Fibroblast of lung (primary cell): ENCODE measurements at places on chromosomes 6 and 20.

DNA sequence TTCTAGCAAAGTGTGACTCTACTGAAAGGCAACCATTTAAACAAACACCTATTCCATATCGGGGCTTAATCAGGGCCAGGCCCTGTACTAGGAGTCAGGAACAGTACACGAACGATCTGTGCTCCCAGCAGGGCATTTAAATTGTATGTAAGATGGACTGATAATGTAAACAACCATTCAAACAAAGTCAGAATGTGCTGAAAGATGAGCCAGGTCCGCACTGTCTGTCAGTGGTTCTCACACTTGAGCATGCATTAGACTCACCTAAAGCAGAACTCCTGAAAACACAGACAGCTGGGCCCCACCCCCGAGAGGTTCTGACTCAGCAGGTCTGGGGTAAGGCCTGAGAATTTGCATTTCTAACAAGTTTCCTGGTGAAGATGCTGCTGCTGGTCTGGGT is 81.6 kb downstream of the PXDC1 start:
- H3K4me1 ChIP-seq, result no peaks in the 10 kb centered on the region
- no peak overlapping the region for H3K4me3 ChIP-seq

GRCh38 chr6:155646443-155646842 is 190.8 kb upstream of the NOX3 start:
- H3K27ac ChIP-seq, result no peak overlapping the region
- H3K4me1 ChIP-seq, result no peaks in the 10 kb centered on the region
- peak overlapping the region; percentile 9 for H3K4me3 ChIP-seq
- peak; percentile 17 for DNase-seq
- H3K36me3 ChIP-seq, result no peaks in the 10 kb centered on the region

- no peak for DNase-seq
- no peaks in the 10 kb centered on the region for H3K36me3 ChIP-seq
- H3K27ac ChIP-seq, result no peak overlapping the region
- H3K27me3 ChIP-seq, result no peaks in the 10 kb centered on the region
These were observed 41.9 kb downstream of the UTRN start for GRCh38 chr6:144327081-144327480.

DNA sequence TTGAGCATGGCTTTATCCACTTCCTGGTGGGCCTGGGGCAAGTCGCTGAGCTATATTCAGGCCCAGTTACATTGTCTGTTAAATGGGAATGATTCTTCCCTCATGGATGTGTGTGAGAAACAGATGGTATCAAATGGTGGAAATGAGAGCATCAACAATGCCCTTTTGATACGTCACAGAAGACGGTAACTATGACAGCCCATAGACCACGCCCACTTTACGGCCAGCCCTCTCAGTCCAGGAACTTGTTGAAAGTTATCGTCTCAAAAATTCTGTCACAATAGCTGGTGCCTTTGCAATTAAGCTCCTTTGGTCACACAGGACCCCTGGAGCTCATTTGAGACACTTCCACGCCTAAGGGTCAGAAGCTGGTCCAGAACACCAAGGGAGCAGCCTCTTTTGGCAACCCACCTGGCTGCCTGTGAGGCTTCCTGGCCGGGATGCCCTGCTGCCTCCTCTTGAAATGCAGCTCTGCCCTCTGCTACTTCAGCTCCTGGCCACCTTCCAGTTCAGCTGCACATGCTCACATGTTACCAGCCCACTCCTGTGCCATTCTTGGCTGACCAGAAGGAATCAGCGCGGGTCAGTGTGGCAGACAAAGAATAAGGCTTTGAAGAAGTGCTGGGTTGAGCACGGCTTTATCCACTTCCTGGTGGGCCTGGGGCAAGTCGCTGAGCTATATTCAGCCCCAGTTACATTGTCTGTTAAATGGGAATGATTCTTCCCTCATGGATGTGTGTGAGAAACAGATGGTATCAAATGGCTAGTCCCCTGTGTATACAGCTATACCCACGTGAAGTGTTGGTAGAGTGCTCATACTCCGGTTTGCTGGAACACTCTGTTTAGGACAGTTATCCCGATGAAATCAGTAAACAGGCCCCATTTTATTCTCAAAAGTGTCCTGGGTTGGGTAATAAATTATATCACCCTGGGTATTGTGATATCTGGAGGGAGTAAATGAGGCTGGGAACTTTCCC is 199.2 kb upstream of the SUPT3H start:
- no peak overlapping the region for H3K4me3 ChIP-seq
- H3K27ac ChIP-seq, result no peak overlapping the region
- H3K36me3 ChIP-seq, result no peaks in the 10 kb centered on the region
- H3K27me3 ChIP-seq, result no peaks in the 10 kb centered on the region
- peaks cover 5% of the 10 kb centered on the region for H3K4me1 ChIP-seq

DNA sequence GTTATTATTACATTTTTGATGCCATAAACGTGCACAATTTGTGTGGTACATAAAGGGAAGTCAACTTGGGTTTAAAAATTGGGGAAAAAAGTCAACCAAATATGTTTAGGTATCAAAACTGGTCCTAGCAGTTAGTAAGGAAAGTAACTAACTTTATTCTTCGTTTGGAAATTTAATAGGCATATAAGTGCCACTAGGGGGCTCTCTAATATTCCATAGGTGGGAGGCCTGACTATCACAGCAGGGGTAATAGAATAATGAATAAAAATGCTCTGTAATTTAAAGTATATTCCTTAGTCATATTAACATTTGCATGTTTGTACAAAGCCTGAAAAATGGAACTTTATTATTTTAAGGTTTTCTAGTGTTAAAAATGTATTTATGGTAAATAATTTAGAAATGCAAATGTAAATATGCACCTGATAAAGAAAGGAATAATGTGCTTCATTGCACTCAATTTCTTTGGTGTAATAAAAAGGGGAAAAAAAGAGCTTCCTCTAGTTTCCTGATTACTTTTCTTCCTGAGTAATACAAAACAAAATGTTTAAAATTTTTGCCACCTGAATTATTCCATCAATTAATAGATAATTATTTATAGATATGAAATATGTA is 125.7 kb upstream of the HDAC2 start:
- no peaks in the 10 kb centered on the region for H3K36me3 ChIP-seq
- H3K4me3 ChIP-seq, result no peak overlapping the region
- peak; percentile 18 for DNase-seq
- H3K27me3 ChIP-seq, result no peaks in the 10 kb centered on the region
- no peaks in the 10 kb centered on the region for H3K4me1 ChIP-seq

- DNase-seq, result peak; percentile 93
- H3K4me1 ChIP-seq, result peaks cover 22% of the 10 kb centered on the region
- H3K36me3 ChIP-seq, result no peaks in the 10 kb centered on the region
- H3K27ac ChIP-seq, result peak overlapping the region; percentile 98
These were observed 173.2 kb downstream of the TMEM242 start for GRCh38 chr6:157150076-157150475.

GRCh38 chr6:72783666-72784065 is 161.8 kb downstream of the KCNQ5 start:
- no peaks in the 10 kb centered on the region for H3K36me3 ChIP-seq
- peak; percentile 92 for DNase-seq
- no peaks in the 10 kb centered on the region for H3K27me3 ChIP-seq

DNA sequence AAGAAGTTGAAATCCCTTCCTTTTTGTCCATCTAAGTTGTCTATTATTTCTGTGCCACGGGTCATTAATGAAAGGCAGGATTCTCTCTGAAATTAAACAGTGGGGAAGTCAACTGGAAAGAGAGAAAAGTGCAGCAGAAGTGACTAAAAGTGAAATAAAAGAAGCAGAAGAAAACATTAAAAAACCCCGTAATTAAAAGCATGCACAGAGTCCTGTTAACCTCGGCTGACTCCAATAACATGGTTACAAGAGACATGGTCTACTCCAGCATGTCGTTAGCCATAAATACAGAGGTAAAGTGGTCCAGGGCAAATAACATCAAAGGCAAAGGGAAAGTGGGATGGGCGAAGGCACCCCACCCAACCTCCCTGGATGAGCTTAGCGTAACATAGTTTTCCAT is 13.0 kb upstream of the MOXD1 start:
- H3K36me3 ChIP-seq, result no peaks in the 10 kb centered on the region
- H3K4me3 ChIP-seq, result no peak overlapping the region
- H3K27ac ChIP-seq, result no peak overlapping the region
- no peak for DNase-seq
- H3K27me3 ChIP-seq, result no peaks in the 10 kb centered on the region

DNA sequence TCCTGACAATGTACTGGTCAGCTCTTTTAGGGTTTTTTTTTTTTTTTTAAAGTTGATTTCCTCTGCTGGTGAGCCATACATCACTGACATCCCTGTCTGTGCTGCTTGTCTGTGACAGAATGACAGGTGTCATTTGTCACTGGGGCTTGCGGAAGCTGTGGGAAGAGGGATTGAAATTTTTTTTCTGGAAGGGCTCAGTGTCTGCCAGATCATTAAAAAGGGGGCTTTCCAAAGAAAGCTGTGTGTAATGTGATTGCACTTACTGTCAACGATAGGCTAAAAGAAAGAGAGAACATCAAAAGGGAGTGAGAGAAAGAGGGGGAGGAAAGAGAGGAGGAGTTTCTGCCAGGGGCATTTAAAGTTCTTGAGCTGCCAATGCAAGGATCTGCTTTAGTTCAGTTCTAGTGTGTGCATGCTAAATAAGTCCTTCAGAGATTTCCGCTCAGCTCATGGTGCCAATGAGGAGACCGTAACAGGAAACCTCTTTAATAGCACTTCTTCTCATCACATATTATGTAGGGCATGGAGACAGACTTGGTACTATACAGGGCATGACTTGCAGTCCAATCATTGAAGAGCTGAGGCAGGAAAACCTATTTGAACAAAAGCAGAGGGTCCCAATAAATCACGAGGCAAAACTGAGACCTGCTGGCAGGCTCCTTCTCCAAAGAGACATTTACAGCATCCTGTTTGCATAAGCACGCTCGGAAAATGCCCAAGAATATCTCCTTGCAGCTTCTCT is 177.2 kb downstream of the TSHZ2 start:
- DNase-seq, result no peak
- H3K27ac ChIP-seq, result no peak overlapping the region
- H3K4me1 ChIP-seq, result no peaks in the 10 kb centered on the region

DNA sequence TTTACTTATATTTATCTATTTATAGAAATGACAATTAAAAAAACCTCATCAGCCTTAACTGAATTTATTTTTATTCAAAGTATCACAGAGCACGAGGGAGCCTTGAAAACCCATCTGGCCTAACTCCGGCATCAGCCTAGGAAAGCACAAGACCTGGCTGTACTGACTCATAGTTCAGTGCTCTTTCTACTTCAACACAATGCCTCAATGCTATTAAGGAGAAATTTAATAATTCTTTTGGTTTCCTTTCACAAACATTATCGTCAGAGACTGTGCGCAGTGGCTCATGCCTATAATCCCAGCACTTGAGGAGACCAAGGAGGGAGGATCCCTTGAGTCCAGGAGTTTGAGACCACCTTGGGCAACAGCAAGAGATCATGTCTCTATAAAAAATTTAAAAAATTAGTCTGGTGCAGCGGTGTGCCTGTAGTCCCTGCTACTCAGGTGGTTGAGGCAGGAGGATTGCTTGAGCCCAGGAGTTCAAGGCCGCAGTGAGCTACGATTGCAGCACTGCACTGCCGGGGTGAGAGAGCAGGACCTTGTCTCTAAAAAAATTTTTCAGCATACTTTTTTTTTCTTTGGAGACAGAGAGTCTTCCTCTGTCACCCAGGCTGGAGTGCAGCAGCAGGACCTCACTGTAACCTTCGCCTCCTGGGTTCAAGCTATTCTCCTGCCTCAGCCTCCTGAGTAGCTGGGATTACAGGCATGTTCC is 1.9 kb upstream of the SASH1 start:
- H3K27ac ChIP-seq, result no peak overlapping the region
- H3K4me3 ChIP-seq, result no peak overlapping the region
- DNase-seq, result no peak
- H3K36me3 ChIP-seq, result no peaks in the 10 kb centered on the region
- H3K27me3 ChIP-seq, result no peaks in the 10 kb centered on the region
- H3K4me1 ChIP-seq, result peaks cover 7% of the 10 kb centered on the region

DNA sequence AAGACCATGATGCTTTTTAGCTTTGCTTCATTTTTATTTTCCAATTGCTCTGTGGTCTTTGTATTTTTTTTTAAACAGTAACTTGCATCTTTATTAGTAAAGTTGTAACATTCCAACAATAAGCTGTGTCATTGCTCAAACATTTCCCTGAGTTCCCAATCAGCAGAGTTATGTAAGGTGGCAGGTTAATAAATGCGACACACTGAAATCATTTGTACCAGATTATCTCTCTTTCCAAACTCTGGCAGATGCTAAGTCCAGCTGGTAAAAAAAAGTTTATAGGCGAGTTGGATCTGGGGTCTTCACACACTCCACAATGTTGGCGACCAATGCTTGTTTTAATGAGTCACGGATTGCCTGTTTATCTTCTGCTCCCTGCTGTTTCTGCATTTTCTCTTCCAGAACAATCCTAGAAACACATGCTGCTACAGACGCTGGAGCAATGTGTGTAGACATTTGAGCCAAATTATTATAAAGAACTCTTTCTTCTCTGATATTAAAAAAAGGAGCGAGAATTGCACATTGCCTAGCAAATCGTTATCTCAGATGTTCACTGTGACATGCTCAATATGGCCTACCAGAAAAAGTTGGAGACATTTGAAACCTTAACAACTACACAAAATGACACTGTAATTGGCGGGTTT is 113.6 kb upstream of the IFNGR1 start:
- no peaks in the 10 kb centered on the region for H3K27me3 ChIP-seq
- H3K4me3 ChIP-seq, result no peak overlapping the region
- H3K36me3 ChIP-seq, result no peaks in the 10 kb centered on the region
- DNase-seq, result peak; percentile 29

DNA sequence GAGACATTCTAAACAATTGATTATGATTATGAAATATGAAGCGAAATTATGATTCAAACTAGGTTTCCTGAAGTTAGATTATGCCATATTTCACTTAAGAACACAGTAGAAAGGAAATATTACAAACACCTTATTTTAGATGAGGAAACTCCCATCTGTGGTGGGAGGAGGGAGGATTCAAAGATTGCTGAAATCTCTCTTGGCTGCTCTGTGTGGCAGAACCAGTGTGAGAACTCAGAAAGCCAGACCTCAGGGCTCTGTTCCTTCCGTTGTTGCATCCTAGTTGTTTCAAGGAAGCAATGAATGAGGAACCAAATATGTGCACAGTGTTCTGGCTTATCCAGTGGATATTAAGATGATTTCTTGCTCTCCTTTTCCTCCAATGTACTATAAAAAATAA is 2.1 kb downstream of the TAAR5 start:
- DNase-seq, result no peak
- H3K36me3 ChIP-seq, result no peaks in the 10 kb centered on the region
- H3K4me1 ChIP-seq, result no peaks in the 10 kb centered on the region
